ENCODE measurements at places on chromosomes 1 and 21.

- DNase-seq, result no peak
Measured at GRCh38 chr1:19413999-19414398, 71.3 kb downstream of the CAPZB start.

- no peak for DNase-seq
Measured at GRCh38 chr1:219492717-219493116, 120.2 kb downstream of the ZC3H11B start.

DNA sequence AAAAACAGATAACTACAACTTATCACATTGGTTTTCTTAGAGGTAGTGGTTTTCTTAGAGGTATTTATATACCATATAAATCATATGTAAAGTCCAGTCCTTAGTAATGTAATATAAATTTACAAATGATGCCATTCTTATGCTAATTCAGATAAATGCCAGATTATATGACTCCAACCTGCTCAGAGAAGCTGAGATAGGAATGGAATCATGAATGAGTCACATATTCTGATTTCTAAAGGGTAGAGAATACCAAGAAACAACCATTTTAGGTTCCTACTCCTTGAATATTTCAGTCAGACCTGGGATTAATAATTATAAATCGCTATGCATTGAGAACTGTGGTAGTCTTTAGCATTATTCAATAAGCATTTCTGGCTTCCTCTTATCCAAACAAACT is 760.1 kb upstream of the NEGR1 start:
- DNase-seq, result no peak

GRCh38 chr1:208172423-208173145 is 71.6 kb downstream of the PLXNA2 start:
- no peak for DNase-seq

DNA sequence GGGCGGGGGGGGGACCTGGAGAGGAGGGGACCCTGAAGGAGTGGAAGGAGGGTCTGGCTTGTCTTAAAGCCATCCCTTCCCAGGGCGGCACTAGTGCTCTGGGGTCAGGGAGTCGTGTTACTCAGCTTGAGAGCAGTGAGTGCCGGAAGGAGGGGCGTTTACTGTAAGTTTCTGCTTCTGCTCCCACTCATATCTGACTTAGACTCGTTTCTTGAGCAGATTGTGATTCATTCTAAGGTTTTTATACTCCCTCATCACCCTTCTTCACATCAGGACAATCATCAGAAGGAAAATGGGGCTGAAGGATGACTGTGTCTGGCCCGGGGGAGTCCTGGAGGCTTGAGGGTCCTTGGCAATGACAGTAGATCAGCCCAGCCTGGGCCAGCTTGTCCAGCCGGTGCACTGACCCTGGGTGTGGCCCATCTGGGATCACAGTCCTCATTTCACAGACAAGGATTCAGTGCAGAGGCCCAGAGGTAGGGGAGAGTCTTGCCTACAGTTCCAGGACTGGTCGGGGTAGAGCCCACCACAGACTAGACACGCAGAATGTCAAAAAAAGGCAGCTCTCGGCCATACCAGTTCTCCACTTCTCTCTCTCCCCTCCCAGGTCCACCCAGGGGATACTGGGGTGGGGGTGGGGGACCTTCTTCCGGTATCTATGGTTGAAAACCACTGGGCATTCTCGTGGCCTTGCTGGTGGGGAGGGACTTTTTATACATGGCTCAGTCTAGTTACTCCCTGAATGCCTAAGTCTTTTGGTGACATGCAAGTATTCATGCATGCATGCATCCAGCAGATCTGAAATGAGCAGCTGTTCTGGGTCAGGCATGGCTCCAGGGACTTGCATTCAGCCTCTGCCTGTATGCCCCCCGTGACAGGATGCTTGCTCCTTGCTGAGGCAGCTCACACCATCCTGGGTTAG is 5.1 kb downstream of the TNFRSF8 start:
- no peak for DNase-seq

- no peak for DNase-seq
Measured at GRCh38 chr1:158020886-158021620, 27.6 kb downstream of the KIRREL1 start.

GRCh38 chr1:198535631-198536030 is 4.8 kb downstream of the ATP6V1G3 start:
- DNase-seq, result no peak

DNA sequence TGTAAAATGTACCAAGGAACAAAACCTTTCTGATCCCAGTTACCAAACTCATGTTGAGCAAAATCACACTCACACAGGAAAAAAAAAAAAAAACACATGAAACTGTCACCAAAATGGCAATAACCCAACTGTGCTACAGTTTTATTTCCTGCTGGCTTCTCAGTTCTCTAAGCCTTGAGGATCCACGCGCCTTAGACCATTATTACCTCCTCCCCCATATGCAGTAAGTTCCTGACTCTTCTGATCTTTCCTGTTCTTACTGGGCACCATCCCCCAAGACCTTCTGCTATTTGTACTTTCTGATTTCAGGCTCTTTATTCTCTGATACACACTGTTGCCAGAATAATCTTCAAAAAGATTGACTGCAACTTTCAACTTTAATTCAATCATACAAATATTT is 79.6 kb downstream of the SLC45A1 start:
- DNase-seq, result no peak
